ENCODE measurements at places on chromosomes 4 and X.
A peak's percentile ranks its signal among the peaks of the same experiment; 100 is the strongest.

GRCh38 chrX:69161786-69162349, 3.4 kb downstream of the PJA1 start:
- DNase-seq: no peak

- DNase-seq: no peak
Observed at GRCh38 chrX:116628464-116628863, 165.7 kb upstream of the CT83 start.

- no peak for DNase-seq
Observed at GRCh38 chr4:76902233-76902890, 4.4 kb upstream of the SOWAHB start.

DNA sequence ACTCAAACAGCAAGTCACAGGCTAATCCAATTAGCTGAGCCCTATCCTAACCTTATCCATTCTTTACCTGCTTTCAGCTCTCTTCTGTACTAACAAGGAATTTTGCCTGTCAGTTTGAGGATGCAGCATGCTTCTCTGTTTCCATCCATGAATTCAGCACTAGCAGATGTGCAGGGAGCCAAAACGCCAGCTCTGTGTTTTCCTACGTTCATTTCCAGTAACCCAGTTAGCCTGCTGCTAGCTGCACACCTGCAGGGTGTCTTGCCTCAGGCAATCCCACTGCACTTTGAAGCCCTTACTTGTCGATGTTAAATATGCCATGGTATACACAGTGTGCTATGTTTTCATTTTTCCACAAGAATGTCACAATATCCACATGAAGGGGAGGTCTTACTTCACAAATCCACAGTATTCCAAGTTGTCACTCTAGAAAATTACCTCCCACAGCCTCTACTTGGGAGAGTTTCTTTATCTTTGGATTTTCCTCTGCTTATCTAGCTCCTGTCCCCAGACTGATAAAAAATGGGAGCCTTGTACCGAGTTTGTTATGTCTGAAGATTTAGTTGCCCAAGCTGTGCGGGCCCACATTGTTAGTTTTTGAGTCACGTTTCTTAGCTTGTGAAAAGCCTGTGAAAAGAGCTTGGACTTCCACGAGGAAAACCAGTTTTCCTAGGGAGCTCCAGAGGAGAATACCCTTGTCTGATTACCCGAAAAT, 127.6 kb upstream of the HHIP start:
- DNase-seq: no peak

- no peak for DNase-seq
Observed at GRCh38 chr4:94803181-94803580, 45.4 kb downstream of the BMPR1B start.

DNA sequence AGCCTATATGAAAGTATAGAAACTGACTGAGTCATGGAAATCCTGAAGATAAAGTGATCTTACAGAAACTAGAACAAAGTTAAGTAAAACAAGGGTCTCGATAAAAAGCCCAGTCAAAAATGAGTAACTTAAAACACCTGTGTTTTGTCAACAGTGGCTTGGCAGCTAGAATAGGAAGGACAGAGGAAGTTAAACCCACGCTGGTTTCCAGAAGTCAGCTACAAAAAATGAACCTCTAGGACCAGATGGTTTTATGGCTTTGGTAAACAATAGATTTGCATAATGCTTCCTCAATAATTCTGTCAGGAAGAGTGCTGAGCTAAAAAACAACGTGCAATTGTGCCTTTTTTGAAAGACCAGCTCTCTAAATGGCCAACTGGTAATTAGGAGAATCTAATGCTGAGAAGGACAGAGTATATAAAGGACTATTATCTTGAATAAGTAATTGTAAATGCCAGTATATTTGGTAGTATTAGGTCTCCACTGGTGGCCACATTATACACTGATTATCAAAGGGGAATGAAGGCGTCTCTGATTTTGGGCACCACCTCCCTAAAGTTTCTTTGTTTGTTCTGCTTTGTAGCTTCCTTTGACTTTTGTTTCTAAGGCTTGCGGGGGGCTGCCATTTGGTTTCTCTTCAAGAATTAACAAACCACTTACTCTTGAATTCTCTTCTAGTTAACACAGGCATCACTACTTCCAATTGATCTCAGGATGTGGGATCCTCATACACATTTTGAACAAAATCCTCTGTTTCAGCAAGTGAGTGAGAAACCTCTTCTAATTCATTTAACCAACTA, 72.2 kb upstream of the PPP3CA start:
- no peak for DNase-seq

DNA sequence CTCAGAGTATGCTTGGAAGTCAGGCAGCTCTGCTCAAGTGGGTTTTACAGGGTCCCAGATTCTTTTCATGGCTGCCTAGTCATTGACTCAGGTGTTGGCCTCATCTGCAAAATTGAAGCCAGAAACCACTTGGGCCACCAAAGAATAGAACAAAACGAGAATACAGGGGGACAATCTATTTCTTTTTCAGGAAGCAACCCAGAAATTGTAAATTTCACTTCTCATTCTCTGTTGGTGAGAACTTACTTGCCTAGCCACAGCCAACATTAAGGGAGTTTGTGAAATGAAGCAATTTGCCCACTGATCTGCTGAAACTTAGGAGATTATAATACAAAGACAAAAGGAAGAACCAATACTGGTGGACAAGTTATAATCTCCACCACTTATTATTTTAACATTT, 8.6 kb upstream of the TKTL2 start:
- DNase-seq: no peak

- peak; percentile 9 for DNase-seq
Observed at GRCh38 chrX:1412551-1413161, 20.7 kb upstream of the SLC25A6 start.

GRCh38 chr4:161254375-161254774, 909.4 kb downstream of the FSTL5 start:
- DNase-seq: no peak

DNA sequence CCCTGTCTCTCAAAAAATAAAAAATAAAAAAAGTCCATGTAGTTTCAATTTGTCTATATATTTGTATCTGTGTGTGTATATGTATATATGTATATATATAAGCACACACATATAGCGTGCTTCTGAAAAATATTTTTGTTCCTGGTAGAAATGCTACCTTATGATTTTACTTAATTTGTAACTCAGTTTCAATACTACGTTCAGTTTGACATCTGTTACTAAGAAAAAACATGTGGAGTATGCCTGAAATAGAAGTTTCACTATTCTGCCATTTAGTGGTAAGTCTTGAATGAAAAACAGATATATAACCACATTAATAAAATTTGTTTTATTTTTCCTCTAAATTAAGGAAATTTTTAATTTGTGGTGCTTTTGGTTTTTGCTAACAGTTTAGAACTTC, 14.2 kb downstream of the FSTL5 start:
- no peak for DNase-seq

GRCh38 chr4:6769989-6770420, 12.5 kb upstream of the KIAA0232 start:
- no peak for DNase-seq

DNA sequence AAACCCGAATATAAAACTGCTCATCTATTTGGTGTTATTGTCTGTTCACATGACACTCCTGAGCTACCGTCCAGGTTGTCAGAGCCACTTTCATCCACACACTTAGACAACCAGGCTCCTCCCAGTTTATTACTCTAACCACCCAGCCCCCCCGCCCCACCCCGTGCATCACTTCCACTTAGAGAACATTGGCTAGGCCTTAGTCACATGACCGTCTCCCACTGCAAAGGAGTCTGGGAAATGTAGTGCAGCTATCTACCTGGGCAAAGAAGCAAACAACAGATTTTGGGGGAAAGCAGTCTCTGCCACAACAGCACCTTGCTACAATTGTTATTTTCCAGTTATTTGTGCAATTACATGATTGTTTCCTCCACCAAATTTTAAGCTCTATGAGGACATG, 57.6 kb upstream of the RBPJ start:
- no peak for DNase-seq

DNA sequence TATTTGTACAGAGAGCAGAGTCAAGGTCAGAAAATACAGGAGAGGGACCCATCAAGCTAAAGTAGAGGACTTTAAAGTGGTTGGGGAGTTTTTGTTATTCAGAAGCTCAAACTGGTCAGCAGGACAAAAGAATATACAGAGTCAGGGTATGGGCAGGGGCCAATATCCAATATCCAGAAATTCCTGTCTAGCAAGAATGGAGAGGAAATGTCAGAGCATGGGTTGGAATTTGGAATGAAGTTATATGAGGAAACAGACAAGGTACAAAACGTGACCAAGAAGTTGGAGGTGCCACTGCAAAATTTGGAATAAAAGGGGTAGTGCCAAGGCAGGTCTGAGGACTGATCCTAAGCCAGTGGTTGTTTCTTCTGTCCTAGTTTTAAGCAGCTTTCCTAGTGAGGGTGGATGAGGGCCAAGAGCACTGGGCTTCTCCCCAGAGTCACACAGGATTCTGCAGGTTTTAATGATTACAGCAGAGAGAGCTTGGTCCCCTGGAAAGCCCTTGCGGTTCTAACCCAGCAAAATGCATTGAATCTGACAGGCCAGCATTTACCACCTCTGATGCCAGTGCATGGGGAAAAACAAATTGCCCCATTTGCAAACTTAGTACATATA, 304.7 kb upstream of the FTHL17 start:
- no peak for DNase-seq

DNA sequence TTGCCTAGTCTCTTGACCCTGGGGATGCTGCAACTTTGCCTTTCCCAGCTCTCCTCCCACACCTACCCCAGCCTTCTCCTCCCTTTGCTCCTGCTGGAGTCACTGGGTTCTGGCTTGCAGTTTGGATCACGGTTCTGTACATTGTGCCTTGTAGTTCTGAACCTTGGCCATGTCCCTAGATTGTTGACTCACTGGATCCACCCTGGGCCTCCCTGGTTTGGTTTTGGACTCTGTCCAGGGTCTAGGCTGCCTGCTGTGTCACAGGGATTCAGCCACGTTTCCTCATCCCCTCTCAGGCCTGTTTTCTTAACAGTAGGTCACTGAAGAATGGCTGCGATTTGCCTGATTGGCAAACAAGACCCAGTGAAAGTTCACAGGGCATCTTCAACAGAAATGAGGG, 11.5 kb upstream of the GABRE start:
- no peak for DNase-seq

GRCh38 chrX:49884290-49884862, 5.1 kb downstream of the USP27X start:
- peak; percentile 60 for DNase-seq

GRCh38 chr4:37641886-37642849, 44.0 kb downstream of the RELL1 start:
- DNase-seq: no peak

DNA sequence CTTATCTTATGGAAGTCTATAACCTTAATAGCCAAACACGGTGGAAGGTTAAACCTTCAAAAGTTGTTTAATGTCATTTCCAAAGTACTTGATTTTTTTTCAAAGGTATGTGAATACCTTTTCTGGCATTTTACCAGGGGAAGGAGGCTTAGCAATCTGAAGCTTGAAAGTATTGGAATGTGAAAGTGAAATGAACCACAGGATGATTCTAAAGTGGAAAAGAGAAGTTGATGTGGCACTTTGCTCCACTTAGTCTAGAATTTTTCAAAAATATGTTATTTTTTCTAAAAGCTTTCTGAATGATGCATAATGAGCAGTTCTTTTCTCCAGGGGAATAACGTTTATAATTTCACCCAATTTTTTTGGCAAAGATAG, 19.2 kb downstream of the PI4K2B start:
- no peak for DNase-seq

DNA sequence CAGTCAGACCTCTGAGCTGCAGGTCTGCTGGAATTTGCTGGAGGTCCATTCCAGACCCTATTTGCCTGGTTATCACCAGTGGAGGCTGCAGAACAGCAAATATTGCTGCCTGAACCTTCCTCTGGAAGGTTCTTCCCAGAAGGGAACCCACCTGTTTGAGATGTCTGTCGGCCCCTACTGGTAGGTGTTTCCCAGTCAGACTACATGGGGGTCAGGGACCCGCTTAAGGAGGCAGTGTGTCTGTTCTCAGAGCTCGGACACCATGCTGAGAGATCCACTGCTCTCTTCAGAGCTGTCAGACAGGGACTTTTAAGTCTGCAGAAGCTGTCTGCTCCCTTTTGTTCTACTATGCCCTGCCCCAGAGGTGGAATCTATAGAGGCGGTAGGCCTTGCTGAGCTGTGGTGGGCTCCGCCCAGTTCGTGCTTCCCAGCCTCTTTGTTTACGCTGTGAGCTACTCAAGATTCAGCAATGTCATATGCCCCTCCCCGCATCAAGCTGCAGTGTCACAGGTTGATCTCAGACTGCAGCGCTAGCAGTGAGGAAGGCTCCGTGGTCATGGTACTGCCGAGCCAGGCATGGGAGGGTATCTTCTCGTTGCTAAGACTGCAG, 44.1 kb upstream of the KDR start:
- DNase-seq: no peak
